ENCODE measurements at places on chromosomes 7 and 10. TPM values are rescaled to one million over a fixed set of nuclear protein-coding genes. Genes with fewer than 3 reads are reported as not detected.

The CRYGN gene
- not detected for total RNA-seq

The TMEM178B gene
- total RNA-seq, result 15.9 TPM

The TOMM7 gene
- total RNA-seq, result 274 TPM

The MBLAC1 gene
- total RNA-seq, result 2.5 TPM

The HOXA7 gene
- 5.1 TPM for total RNA-seq

The MSS51 gene
- total RNA-seq, result 0.41 TPM

The PI4K2A gene
- 13.6 TPM for total RNA-seq

The MACROH2A2 gene
- 29.4 TPM for total RNA-seq

The SFTPA1 gene
- total RNA-seq, result not detected

The STEAP2 gene
- 7.8 TPM for total RNA-seq

The HGF gene
- total RNA-seq, result not detected

The NET1 gene
- total RNA-seq, result 33.6 TPM

The LRIT1 gene
- total RNA-seq, result not detected

The MRPS33 gene
- 60.0 TPM for total RNA-seq

The CYP2C9 gene
- not detected for total RNA-seq

The REPIN1 gene
- 89.8 TPM for total RNA-seq

The CBLL1 gene
- 22.7 TPM for total RNA-seq

The RAMP3 gene
- total RNA-seq, result not detected

The CHST15 gene
- 27.1 TPM for total RNA-seq

The SYT15B gene
- not detected for total RNA-seq

The MAP3K8 gene
- 6.6 TPM for total RNA-seq

The GNG11 gene
- total RNA-seq, result 43.8 TPM

The PYROXD2 gene
- 7.1 TPM for total RNA-seq

The CYP26C1 gene
- not detected for total RNA-seq

The ZCCHC24 gene
- 5.7 TPM for total RNA-seq

The PRSS1 gene
- total RNA-seq, result not detected

The NEURL1 gene
- total RNA-seq, result not detected

The SPDYE9 gene
- not detected for total RNA-seq

The BMPR1A gene
- 23.7 TPM for total RNA-seq

The CNPY1 gene
- not detected for total RNA-seq

The CNTNAP2 gene
- not detected for total RNA-seq

The WDFY4 gene
- not detected for total RNA-seq

The GPR146 gene
- total RNA-seq, result 12.2 TPM

The ABHD11 gene
- total RNA-seq, result 45.0 TPM

The BCCIP gene
- 71.8 TPM for total RNA-seq

The VAX1 gene
- 0.27 TPM for total RNA-seq
